D721Med (cell line): ENCODE measurements at places on chromosomes 11 and 22.
A peak's percentile ranks its signal among the peaks of the same experiment; 100 is the strongest.

- DNase-seq, result no peak
These were observed 57.8 kb upstream of the TENM4 start for GRCh38 chr11:79498667-79499066.

DNA sequence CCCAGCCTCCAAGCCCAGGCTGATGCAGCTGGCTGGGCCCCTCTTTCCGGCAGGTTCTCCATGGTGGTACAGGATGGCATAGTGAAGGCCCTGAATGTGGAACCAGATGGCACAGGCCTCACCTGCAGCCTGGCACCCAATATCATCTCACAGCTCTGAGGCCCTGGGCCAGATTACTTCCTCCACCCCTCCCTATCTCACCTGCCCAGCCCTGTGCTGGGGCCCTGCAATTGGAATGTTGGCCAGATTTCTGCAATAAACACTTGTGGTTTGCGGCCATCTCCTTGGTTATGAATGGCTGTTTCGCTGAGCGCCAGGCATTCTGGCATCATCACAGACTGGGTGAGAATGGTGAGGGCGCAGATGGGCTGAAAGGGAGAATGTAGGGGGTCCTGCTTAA lies 3.6 kb downstream of the PRDX5 start:
- no peak for DNase-seq

GRCh38 chr11:72231396-72232259 lies 7.1 kb downstream of the INPPL1 start:
- DNase-seq, result no peak

GRCh38 chr11:27348340-27348873 lies 14.6 kb downstream of the CCDC34 start:
- DNase-seq, result no peak

- peak; percentile 85 for DNase-seq
These were observed 6.0 kb upstream of the AHNAK start for GRCh38 chr11:62552485-62553079.

DNA sequence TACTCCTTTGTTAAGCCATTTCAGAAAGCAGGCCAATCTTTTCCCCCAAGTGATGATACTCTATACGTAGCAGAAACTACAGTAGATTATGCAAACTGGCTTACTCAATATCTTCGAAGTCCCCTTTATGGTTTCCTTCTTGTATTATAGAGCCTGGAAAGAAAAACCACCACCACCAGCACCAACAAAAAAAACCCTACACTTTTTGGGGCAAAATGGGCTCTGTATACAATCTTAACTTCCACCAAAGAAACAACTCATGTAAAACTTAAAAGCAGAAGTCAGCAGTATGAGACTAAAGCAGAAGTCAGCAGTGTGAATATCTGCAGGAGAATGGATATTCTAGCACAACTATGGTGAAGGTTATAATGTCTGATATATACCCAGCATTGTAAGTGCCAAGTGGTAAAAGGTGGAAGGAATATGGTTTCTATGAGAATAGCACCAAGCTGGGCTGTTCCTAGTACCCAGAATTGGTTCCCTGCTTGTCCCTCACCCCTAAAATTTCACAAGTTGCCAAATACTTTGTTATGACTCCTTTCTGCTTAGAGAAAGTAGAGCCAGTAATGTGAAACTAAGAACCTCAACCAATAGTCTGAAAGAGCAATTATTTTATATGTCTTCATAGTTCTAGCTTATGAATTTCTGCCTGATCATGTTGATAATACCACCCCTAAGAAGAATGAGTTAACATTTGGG lies 252.1 kb downstream of the SBF2 start:
- no peak for DNase-seq

DNA sequence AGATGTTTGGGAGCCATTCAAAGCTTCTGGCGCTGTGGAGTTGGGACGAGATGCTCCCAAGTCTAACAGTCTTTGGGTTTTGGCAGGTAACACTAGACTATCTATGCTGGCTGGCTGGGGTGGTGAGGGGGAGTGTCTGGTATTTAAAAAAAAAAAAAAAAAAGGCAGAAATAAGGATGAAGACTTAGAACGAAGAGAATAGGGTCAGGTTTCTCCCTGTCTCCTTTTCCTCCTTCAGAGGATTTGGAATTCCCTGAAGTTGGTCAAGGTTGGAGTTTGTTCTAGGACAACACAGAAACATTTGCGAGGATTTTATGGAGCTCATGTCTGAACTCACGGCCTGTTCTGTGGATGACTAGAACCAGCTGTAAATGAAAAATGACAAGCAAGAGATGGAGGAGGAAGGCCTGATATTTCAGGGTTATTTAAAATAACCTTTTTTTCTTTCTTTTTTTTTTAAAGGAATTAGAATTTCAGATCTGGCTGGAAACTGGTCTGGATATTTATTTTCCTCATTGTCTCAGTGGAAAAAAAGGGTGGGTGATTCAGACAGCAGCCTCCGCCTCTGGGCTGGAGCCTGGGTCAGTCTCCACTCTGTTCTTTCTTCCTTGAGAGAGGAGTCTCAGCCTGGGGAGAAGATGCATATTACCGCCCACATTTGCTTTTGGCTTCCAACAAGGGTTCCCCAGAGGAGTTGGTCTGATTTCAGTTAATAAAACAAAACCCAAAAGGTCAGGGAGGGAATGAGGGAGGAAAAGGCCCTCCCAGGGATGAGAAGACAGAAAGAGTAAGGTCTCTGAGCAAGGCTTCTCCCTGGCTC lies 80.1 kb downstream of the USP35 start:
- no peak for DNase-seq

DNA sequence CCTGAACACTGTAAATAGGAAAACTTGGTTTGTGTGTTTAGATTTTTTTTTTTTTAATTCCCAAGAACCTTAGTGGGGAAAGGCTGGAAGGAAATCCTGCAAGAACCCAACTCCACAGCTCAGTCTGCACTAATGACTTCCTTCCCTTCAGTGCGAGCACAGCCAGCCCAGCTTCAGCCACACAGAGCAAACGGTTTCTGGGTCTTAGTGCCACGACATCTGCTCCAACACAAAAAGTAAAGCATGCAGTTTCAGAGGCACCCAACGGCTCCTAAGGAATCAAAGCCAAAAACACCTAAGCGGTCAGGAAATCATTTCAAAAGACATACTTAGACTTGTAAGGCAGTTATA lies 236.1 kb downstream of the TTC28 start:
- DNase-seq, result no peak

DNA sequence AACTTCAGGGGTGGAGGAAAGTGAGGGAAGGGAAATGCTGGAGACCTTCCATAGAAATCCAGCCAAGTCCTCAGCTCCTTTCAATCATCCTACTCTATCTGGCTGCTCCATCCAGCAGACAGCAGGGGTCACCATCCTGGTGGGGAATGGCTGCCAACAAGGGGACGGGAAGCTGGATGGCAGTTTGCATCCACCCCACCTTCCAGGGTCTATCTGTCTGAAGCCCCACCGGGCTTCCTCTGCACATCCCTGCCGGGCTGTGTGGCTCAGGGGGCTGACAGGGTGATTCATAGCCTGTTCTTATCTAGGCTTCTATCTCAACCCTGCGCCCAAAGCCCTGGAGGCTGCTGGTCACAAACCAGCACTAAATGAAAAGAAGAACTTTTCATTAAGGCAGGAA lies 1.1 kb downstream of the SYTL2 start:
- DNase-seq, result no peak

- no peak for DNase-seq
These were observed 1.4 kb downstream of the XBP1 start for GRCh38 chr22:28798810-28799605.

GRCh38 chr11:11297578-11297977 lies 55.5 kb downstream of the CSNK2A3 start:
- no peak for DNase-seq

DNA sequence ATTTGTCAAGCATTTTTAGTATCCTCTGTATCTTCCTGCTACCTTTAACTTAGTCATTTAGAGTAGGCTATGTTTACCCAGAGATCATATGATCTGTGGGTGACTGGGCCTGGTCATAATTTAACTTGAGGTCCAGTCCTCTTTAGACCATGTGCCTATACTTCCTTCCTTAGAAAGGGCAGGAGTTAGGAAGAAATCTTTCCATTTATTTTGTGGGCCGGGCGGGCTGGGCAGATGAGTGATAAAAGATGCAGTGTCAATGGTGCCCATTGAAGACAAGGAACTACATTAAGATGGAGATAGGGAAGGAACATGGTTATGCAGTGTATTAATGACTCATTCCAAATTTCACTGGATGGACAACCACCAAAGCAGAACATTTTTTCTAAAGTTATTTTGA lies 30.9 kb upstream of the PDE3B start:
- DNase-seq, result no peak

DNA sequence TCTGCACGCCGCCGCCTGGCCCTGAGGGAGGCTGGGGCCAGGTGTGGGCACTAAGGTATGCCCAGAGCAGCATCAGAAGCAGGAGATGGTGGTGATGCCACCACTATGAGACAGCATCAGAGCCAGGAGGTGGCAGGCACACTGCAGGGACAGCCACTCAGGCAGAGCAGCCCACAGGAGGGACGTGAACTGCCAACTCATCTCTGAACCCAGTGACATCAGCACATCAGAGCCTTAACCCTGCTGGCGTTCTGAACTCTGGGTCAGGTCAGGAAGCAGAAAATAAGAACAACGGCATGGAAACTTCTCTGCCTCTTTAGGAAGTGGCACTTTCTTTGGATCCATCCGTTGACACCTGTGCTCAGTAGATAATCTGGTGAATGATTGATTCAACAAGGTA lies 14.7 kb upstream of the IFT27 start:
- DNase-seq, result no peak

GRCh38 chr11:16840951-16841350 lies 102.5 kb downstream of the C11orf58 start:
- DNase-seq, result no peak

- no peak for DNase-seq
These were observed 7.1 kb upstream of the KCNJ11 start for GRCh38 chr11:17395554-17395961.

- no peak for DNase-seq
These were observed 23.3 kb downstream of the MS4A2 start for GRCh38 chr11:60111793-60112192.
